Hematopoietic multipotent progenitor cell (in vitro differentiated cells): ENCODE measurements at places on chromosomes 4 and X. TPM values are rescaled to one million over a fixed set of nuclear protein-coding genes. Genes with fewer than 3 reads are reported as not detected.

Gene SPANXC
- not detected for total RNA-seq

- DNase-seq = no peak
These were observed 204.5 kb upstream of the PSAPL1 start for GRCh38 chr4:7638984-7639789.

DNA sequence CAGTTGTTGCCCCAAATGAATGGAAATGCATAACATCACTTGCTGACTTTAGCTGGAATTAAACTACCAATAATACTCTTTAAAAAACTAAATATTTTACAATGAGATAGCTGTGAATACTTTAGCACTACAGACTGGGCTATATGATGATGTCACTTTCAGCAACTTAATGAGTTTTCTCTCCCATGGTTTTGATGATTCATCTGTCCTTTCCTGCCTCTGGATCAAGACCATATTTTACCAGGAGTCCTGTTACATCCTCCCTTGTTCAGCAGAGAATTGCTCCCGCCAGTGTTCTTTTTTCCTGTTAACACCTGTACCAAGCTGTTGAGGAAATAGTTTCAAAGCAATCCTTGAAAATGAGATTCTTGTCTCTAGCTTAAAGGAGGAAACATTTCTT is 543.0 kb downstream of the SPRY1 start:
- DNase-seq = no peak

Gene ADAM29
- under 0.01 TPM for total RNA-seq

Gene WNK3
- 0.27 TPM for total RNA-seq

- DNase-seq = peak; percentile 52
These were observed 586 bp downstream of the BCAP31 start for GRCh38 chrX:153723351-153724251.

DNA sequence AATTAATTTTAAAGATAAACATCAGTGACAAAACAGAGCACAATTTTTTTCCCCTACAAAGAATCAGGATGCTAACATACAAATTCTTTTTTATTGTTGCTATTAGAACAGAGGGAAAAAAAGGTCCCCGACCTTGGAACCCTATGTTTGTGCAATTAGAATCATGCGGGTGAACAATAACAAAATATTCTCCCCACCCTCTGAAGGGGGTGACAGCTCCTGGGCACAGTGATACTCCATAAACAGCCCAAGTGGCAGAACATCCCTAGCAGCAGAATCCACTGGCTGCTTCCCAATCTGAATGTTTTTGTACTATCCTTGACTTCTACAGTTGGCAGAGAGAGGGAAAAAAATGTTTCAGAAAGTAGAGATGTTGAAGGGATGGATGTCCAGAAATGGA is 87.7 kb upstream of the TLL1 start:
- DNase-seq = no peak

GRCh38 chrX:3420316-3420715 is 73.9 kb upstream of the MXRA5 start:
- DNase-seq = no peak

Gene CCDC110
- total RNA-seq = not detected

DNA sequence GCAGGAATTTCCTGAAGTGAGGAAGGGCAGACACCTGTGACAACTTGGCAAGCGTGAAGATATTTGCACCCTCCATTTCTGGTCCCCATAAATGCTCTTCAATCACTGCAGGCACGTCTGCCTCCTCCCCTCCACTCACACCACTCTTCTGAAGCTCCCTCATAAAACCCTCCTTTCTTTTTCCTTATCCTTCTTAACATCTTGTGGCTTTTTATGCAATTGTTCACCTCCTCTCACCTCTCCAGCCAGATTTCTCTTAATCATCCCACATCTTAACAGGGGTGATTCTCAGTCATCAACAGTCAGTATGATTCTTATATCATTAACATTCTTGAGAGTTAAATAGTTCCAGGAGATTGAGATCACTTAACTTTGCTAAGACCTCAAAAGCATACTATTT is 277.4 kb downstream of the SPRY1 start:
- no peak for DNase-seq

DNA sequence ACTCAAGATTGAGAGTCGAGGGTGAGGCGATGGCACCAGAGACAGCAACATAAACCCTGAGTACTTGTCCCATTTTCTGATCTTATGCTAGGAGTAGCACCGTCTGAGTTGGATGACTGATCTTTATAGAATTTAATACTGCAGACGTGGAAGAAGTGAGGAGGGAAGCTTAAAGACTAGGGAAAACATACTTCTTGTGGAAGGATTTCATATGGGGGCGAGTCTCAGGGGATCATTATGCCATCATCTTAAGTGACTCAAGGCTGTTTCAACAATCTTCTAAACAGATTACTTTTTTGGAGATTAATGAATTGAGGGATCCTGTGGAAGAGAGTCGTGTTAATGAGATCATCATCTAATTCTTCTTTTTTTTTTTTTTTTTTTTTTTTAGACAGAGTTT is 17.2 kb upstream of the FAT1 start:
- no peak for DNase-seq

- DNase-seq = no peak
These were observed 76.6 kb downstream of the CHIC2 start for GRCh38 chr4:53987761-53988171.

Gene BMP3
- total RNA-seq = not detected

- DNase-seq = peak; percentile 36
These were observed 19.1 kb upstream of the ZXDA start for GRCh38 chrX:57929373-57929772.

Gene KDR
- total RNA-seq = not detected

DNA sequence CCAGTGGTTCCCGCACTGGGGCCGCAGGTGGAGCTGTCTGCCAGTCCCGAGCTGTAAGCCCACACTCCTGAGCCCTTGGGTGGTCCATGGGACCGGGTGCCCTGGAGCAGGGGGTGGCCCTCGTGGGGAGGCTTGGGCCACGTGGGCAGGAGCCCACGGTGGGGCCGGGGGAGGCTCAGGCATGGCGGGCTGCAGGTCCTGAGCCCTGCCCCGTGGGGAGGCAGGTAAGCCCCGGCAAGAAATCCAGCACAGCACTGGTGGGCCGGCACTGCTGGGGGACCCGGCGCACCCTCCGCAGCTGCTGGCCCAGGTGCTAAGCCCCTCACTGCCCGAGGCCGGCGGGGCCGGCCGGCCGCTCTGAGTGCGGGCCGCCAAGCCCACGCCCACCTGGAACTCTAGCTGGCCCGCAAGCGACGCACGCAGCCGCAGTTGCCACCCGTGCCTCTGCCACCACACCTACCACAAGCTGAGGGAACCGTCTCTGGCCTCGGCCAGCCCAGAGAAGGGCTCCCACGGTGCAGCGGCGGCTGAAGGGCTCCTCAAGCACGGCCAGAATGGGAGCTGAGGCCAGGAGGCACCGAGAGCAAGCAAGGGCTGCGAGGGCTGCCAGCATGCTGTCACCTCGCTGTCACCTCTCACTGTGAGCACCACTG is 2.0 kb upstream of the METAP1 start:
- DNase-seq = no peak

DNA sequence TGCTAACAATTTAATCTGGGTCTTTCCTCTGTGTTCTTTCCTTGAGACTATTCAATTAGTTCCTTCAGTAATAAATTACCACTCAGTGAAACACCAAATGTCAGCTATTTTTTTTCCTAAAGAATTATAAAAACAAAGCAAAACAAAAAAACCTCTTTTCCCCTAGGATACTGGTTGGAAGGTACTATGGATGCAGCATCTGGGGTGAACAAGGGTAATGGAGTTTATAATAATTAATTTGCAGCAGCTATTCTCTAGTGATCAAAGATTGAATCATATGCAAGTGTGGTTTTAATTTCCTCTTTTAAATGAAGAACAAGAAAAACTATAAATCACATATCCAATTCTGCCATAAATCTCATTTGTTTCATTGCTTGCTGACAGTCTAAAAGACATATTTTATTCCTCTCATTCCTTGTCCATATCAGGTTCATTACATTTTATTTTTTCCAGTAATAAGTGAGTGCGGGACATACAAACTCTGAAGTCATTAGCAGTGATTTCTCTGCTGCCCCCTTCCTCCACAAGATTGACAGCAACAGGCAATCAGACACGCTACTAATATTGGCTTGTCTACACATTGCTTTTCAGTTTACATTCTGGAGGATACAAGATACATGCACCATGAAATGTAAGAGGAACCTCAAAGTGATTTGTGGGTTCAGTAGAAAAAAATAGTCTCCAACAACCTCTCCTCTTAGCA is 1093.4 kb upstream of the SLIT2 start:
- DNase-seq = no peak

GRCh38 chr4:84126061-84126787 is 372.9 kb downstream of the NKX6-1 start:
- DNase-seq = no peak

DNA sequence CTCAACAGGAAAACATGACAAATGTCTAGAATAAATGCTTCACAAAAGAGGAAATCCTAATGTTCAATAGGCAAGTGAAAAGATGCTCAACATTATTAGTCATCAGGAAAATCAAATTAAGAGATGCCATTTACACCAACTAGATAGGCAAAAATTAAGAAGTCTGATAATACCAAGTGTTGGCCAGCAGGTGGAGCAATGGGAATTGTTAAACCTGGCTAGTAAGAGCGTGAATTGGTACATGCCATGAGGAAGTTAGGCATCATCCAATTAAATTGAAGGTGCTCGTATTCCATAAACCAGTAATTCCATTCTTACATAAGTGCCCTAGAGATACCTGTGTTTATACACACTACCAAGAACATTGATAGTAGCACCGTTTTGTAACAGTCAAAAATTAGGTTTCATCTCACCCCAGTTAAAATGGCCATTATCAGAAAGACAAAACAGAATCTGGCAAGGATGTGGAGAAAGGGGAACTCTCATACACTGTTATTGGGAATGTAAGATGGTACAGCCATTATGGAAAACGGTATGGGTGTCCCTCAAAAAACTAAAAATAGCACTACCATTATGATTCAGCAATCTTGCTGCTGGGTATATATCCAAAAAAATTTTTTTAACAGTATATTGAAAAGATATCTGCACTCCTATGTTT is 14.0 kb upstream of the ZCCHC18 start:
- peak; percentile 34 for DNase-seq

DNA sequence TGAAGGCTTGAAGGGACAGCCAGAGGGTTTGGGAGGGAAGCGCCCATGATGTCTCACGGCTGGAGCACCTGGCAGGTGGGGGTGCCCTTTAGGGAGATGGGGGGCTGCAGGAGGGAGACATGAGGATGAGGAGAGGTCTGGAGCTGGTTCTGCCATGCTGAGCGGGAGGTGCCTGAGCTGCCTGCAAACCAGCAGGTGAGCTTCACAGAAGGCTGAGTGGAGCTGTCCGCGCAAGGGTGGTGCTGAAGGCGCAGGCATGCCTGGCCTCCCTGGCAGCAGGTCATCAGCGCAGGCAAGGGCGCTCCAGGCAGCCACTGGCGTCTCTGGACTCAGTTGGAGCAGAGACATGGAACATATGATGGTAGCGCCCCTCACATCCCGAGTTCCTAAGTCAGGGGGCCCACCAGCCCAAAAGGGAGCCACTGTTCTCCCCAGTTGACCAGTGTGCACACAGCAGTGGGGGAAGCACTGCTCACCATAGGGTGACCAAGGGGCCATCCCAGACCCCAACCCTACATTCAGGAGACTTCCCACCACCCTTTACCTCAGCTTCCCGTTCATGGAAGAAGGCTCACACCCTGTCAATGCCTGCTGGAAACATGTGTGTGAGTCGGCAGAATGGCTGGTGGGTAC is 25.8 kb downstream of the ADRA2C start:
- no peak for DNase-seq

DNA sequence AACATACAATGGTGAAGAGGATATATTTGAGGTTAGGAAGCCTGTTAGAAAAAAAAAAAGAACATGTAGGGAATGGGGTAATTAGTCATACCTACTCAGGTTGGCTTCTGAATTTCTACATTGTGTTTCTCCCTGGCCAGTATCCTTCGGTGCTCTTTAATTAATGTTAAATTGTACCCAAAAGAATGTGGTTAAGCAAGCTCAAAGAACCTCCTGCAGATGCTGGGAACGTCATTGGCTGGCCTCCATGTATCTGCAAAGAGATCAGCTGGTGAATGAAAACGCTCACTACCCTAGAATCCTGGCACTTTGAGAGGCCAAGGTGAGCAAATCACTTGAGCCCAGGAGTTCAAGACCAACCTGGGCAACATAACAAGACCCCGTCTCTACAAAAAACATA is 942.3 kb upstream of the PRKX start:
- DNase-seq = no peak

Gene IGFBP7
- 117 TPM for total RNA-seq

Gene FRG2
- not detected for total RNA-seq

- DNase-seq = no peak
These were observed 356.0 kb downstream of the ADAM29 start for GRCh38 chr4:175273995-175274753.

- DNase-seq = peak; percentile 31
These were observed at the start of gene PPARGC1A for GRCh38 chr4:23889814-23890341. Gene PPARGC1A, minus strand, starts transcription at chr4:23890047. Its CDS starts 90 bp downstream, at chr4:23889957.

Gene DIPK2B
- under 0.01 TPM for total RNA-seq

DNA sequence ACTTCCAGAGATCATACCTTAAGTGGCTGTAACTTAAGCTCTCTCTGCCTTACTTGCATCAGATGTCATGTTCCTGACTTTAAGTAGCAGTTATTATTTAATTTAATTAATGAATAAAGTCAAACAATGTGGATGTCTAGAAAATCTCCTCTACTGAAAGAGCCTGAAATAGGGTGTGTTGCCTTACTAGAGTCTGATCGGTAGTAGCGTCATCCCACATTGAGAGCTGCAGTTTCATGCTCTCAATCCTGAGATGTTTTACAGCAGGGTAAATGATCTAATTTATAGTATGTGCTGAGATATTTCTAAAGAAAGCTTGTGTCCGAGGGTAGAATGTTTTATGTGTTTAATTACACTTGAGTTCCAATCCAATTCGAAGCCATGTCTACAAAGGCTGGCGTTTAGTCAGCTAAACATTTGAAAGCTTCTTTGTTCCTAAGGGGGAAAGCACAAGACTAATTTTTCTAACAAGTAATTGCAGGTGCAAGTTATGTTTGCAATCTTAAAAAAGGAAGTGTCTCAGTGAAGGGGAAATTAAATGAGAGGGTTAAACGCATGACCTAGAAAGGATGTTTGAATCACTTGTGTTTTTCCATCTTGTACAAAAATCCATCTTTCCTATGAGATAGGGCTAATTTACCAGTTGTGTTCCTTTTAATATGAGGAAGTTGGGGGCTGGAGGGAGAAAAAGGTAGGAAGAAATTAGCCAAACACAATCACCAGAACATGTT is 391.0 kb upstream of the MAGEB2 start:
- no peak for DNase-seq

- no peak for DNase-seq
These were observed 99.8 kb downstream of the TRAPPC11 start for GRCh38 chr4:183758758-183759447.
